ENCODE measurements at places on chromosomes 1 and 21.

- DNase-seq, result peak; percentile 24
Observed at GRCh38 chr1:6148497-6149241, 31.5 kb downstream of the CHD5 start.

- no peak for DNase-seq
Observed at GRCh38 chr1:173212952-173213491, 5.9 kb upstream of the TNFSF4 start.

DNA sequence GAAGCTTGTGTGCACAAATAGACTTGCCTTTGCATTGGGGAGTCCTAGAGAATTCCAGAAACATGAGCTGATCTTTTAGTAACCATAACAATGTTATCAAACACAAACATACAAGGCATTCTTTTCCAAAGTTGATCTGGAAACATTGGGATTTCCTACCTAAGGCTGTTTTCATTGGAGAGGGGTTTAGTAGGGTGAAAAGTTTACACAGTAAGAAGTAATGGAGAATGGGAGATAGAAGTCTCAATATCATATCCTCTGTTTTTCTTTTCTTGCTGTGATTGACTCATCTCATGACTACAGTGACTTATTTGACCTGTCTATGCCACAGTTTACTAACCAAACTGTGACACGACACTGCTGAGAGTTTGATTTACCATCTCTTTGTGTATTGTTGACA, 65.6 kb upstream of the PLA2G4A start:
- DNase-seq, result peak; percentile 37

GRCh38 chr1:214823311-214824117, 220.5 kb downstream of the CENPF start:
- no peak for DNase-seq

- DNase-seq, result no peak
Observed at GRCh38 chr1:76095802-76096201, 21.3 kb downstream of the ST6GALNAC3 start.

DNA sequence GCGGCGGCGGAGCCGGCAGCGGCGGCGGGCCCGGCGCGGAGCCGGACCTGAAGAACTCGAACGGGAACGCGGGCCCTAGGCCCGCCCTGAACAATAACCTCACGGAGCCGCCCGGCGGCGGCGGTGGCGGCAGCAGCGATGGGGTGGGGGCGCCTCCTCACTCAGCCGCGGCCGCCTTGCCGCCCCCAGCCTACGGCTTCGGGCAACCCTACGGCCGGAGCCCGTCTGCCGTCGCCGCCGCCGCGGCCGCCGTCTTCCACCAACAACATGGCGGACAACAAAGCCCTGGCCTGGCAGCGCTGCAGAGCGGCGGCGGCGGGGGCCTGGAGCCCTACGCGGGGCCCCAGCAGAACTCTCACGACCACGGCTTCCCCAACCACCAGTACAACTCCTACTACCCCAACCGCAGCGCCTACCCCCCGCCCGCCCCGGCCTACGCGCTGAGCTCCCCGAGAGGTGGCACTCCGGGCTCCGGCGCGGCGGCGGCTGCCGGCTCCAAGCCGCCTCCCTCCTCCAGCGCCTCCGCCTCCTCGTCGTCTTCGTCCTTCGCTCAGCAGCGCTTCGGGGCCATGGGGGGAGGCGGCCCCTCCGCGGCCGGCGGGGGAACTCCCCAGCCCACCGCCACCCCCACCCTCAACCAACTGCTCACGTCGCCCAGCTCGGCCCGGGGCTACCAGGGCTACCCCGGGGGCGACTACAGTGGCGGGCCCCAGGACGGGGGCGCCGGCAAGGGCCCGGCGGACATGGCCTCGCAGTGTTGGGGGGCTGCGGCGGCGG, 1.0 kb downstream of the ARID1A start:
- DNase-seq, result no peak

DNA sequence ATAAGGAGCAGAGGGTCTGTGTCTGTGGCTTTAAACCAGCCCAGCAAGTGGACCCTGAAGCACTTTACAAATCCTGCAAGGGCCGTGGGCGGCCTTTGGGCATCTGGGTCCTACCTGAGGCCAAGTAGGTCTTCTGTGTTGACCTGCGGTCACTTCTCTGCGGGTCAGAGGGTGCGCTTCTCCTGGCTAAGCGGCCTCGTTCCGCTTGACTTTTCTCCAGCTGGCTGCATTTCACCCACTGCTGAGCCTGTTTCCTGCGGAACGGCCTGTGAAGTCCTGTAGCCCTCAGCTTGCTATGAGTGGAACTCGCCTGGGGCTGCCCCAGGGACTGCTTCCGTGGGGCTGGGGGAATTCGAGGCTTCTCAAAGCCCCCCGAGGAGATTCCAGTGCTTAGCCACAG, 43.3 kb downstream of the SLC37A1 start:
- DNase-seq, result no peak

- no peak for DNase-seq
Observed at GRCh38 chr1:98371764-98372163, 289.8 kb upstream of the SNX7 start.

- no peak for DNase-seq
Observed at GRCh38 chr1:205914155-205914507, 29.1 kb downstream of the SLC26A9 start.

GRCh38 chr1:244092293-244092963, 41.3 kb downstream of the ZBTB18 start:
- DNase-seq, result peak; percentile 84

- DNase-seq, result no peak
Observed at GRCh38 chr1:214143006-214143992, 137.7 kb upstream of the SMYD2 start.

- DNase-seq, result no peak
Observed at GRCh38 chr1:7743346-7743745, 27.8 kb upstream of the VAMP3 start.

GRCh38 chr1:36522461-36523229, 39.9 kb upstream of the CSF3R start:
- no peak for DNase-seq

DNA sequence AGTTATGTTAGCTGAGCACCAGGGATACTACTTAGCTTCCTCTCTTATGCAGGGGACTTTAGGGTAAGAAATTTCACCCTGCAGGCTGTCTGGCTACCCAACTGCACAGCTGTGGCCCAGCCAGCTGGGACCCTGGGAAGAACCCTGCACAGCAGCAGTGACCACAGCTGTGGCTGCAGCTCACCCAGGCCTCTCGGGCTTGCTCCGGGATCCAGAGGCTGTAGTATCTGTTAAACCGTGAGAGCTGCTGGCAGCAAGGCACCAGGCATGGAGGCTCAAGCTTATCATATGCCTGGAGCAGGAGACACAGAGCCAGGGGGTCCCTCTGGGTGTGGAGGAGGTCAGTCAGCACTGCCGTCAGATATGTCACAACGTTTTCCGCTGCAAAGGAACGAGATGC, 40.3 kb downstream of the URB1 start:
- DNase-seq, result no peak

- no peak for DNase-seq
Observed at GRCh38 chr21:33059380-33059841, 10.5 kb upstream of the OLIG1 start.

- no peak for DNase-seq
Observed at GRCh38 chr1:77642196-77642595, 40.3 kb downstream of the ZZZ3 start.

GRCh38 chr1:201637282-201638079, 98.6 kb downstream of the NAV1 start:
- DNase-seq, result no peak

- DNase-seq, result peak; percentile 43
Observed at GRCh38 chr21:27017246-27017645, 50.4 kb upstream of the ADAMTS5 start.

- no peak for DNase-seq
Observed at GRCh38 chr1:29812408-29813135, 576.2 kb downstream of the PTPRU start.

GRCh38 chr1:55819011-55819410, 603.8 kb upstream of the USP24 start:
- no peak for DNase-seq

DNA sequence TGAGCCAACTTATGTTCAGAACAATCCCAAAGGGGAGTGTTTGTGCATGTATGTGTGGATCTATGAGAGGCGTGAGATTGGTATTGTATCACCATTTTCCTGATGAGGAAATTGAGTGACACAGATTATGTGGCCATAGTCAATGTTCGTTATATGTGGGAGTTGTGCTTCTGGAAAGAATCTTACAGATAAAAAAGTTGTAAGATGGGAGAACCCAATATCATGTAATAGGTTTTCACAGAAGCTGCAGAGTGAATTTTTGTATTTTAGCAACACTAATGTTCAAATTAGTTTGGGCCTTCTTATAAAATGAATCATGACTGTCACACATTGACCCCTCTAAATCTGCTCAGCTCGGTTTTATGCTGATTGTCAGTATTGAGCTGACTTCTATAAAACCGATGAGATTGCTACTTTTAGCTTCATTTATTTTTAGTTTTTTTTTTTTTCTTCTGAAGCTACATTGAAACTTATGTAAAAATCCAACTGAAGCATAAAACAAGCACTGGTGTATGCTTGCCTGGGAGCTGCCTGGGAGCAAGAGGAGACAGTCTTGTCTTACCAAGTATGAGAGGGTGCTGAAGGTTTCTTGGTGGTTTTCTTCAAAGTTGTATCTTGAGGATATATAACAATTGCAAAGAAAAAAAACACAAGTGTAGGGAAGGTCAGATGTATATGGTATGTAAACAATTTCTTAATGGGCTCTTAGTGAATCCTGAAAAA, 4.1 kb downstream of the RWDD3 start:
- no peak for DNase-seq

GRCh38 chr21:40471103-40471502, 375.9 kb downstream of the DSCAM start:
- DNase-seq, result no peak

GRCh38 chr21:31754708-31754960, 22.7 kb upstream of the SCAF4 start:
- no peak for DNase-seq

- DNase-seq, result no peak
Observed at GRCh38 chr1:97936976-97937375, 16.1 kb upstream of the DPYD start.

- no peak for DNase-seq
Observed at GRCh38 chr1:229842302-229843255, 216.5 kb downstream of the URB2 start.

- peak; percentile 23 for DNase-seq
Observed at GRCh38 chr1:152003846-152004442, 10.3 kb upstream of the S100A10 start.

GRCh38 chr1:50420689-50421365, 2.4 kb downstream of the DMRTA2 start:
- no peak for DNase-seq

DNA sequence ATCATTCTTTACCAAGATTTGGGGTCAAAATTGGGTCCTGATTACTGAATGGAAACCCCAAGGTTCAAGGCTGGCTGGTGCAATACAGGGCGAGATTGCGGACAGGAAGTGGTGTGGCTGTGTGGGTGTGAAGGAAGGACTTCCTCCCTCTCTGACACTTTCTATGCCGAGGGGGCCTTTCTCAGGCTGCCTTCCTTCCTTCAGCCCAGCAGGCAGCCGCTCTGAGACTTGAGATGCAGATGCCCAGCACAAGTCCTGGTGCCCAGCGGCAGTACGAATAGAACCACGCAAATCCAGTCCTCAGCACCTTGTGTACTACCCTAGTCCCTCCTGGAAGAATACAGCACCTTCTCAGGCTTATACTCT, 16.3 kb downstream of the BATF3 start:
- DNase-seq, result no peak

DNA sequence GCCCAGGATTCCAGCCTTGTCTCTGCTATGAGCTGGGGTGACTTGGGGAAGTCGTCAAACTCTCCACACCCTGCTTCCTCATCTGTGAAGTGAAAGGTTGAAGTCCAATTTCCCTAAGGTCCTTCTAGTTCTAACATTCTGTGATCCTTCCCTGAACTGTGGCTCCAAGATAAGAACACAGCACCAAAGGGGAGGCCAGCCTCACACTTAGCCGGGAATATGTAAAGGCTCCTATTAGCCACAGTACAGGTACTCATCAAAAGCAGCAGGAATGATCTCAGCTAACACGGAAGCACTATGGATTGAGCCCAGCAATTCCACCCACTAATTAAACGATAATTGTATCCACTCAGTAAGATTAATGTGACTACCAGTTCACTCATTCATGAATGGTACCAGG, 4.0 kb downstream of the SLC30A10 start:
- no peak for DNase-seq

DNA sequence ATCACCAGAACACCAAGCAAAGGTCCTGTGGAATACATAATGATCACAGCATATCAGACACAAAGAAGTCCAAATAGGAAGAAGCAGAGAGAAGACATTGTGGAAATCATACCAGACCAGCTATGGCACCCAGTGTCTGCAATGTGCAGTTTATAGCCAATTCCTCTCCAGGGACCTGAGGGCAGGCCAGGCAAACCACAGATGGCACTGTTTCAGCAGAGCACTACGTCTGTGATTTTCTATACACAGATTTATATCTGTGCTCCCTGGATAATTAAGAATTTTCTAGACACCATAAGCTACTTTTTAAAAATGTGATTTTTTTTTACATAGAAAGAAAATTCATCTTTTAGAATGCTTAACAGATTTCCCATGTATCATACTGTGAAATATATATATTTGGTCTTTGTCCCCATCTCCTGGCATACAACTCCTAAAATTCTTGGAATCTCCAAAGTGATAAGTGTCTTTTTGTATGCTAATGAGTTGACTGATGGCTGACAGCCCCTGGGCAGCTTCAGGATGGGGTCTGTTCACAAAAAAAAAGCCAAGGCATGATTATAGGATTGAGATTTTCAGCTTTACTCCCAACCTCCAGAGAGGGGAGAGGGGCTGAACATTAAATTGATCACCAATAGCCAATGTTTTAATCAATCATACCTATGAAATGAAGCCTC, 498.1 kb downstream of the SIPA1L2 start:
- DNase-seq, result no peak

DNA sequence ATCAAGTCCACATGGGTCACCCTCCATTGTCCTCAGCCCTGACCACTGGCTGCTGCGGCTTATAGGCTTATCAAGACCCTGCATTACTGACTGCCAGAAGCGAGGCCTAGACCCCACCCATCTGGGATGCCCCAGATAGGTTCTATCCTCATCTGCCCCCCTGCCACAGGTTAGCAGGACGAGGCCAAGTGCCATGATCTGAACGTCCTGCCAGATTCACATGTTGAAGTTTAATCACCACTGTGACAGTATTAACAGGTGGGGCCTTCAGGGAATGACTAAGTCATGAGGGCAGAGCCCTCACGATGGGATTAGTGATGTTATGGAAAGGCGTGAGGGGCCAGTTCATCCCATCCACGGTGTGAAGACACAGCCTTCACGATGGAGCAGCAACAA, 6.2 kb upstream of the CPLANE2 start:
- no peak for DNase-seq
